HFF-Myc (cell line): ENCODE measurements at places on chromosomes 7 and 10.

DNA sequence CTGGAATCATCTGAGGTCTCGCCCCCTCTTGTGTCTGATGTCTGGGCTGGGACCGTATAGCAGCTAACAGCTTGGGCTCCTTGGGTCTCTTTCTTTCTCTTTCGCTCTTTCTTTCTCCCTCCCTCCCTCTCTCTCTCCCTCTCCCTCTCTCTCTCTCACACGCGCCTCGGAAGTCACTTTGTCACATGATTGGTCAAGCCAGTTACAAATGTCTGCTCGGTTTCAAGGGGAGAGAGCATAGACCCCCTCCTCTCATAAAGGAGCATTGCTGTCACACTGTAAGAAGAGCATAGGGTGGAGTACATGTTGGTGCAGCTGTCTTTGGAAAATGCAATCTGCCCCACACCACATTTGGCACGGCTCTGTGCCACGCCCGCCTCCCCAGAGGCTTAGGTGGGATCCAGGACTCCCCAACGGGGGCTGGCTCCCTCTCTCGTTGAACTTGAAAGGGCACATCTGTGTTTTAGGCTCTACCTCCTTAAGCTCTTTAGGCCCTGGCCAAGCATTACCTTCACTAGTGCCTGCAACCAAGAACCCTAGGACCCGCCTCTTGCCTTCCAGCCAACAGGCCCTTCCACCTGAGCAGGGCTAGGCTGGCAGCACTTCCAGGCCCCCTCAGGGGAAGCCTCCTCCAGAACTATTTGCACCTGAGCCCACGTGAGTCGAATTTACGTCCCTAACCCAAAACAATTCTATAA, 61.9 kb upstream of the CACUL1 start:
- DNase-seq = no peak

DNA sequence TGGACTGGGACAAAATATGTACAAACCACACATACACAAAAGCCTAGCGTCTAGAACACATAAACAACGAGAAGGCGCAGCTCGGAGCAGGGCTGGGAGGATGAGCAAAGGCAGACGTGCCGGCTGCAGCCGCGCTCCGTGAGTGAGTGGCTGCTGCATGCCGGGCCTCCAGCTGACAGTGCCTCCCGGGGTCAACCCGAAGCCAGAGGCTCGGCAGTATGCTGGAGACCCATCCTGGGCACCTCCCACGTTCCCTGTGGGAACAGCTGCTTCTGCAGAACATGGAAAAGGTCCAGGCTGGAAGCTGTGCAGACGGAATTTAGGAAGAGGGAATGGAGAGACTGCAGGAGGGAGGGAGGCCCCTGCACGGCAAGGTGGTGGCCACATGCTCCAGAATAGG, 3.6 kb upstream of the GPR146 start:
- DNase-seq = peak; percentile 63

- no peak for DNase-seq
Measured at GRCh38 chr7:50978633-50979215, 196.0 kb upstream of the GRB10 start.

- DNase-seq = peak; percentile 49
Measured at GRCh38 chr10:51422311-51423120, 276.9 kb downstream of the CSTF2T start.

GRCh38 chr7:116447966-116448839, 51.3 kb upstream of the CAV2 start:
- no peak for DNase-seq

DNA sequence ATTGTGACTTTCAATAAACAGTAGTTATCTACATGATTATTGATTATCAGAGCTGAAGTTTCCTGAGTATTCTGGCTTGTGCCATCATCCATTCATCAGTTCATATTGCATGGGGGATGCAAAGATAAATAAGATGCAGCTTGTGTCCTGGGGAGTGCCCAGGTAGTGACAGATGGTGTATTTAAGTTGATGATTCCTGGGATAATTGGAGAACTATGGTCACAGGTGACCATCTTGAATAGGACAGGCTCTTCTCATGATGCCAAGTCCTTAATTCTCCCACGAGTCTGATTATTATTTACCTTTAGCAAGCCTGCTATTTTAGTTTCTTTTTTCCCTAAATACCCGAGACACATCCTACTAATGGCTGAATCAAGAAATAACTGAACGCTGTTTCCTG, 64.9 kb downstream of the PLPP4 start:
- DNase-seq = no peak

- DNase-seq = no peak
Measured at GRCh38 chr10:31924833-31925232, 3.8 kb downstream of the ARHGAP12 start.

DNA sequence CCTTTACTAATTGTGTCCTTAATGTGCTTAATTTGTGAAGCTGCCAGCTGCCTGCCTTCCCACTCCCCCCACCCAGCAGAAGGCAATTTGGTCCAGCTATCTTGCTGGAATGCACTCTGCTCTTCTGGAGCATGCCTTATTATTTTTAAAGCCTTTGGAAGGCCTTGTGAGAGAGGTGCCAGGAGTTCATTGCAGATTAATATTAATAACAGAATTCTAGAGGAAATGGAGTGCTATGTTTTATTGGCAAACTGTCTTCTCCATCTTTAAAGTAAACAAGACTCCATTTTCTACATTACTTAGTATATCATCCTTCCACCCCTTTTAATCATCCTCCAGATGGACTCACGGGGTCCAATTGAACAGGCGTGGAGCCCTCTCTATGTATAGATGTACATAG, 50.8 kb upstream of the ZNF32 start:
- no peak for DNase-seq

DNA sequence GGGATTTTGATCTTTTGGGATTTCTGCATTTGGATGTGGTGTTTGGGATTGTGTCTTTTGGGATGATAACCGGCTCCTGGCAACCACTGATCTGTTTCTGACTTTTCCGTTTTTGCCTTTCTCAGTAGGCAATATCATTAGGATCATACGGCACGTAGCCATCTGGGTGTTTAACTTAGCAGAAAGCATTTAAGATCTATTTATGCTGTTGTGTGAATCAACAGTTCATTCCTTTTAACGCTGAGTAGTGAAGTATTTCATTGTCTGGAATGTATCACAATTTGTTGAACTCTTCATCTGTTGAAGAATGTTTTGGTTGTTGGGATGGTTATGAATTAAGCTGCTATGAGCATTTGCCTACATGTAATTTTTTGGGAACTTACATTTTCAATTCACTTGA, 459.6 kb downstream of the SDK1 start:
- DNase-seq = no peak

DNA sequence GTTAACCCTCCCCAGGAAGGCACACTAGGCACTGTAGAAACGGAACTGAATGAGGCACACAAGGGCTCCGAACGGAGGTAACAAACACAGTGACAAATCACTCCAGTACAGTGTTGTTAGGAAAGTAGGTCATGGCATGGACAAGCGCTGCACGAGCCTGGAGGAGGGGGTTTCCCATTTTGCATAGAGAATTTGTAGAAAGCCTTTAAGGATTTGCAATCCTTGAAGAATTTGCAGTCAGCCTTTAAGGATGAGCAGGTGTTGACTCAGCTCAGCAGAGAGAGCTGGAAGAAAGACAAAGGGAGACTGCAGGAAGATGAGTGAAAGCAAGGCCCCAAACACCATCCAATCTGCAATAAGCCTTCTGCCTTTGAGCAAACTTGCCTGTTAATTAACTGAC, 51.1 kb upstream of the PPP1R3C start:
- peak; percentile 27 for DNase-seq

DNA sequence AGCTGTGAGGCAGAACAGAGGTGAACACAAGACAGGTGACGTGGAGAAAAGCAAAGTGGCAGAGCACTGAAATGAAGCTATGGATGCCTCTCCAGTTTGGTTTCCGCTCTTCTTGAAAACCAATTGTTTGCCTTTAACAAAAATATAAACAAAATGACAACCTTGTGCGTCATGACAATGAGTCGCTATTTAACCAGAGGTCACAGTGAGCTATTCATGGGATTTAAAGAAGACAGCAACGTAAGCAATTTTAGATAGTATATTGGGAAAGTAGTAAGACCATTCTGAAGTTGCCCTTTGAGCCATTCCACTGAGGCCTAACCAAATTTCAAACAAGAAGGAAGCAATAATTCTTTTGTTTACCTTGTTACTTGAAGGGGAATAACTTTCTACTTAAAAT, 15.2 kb upstream of the LRRTM3 start:
- no peak for DNase-seq

DNA sequence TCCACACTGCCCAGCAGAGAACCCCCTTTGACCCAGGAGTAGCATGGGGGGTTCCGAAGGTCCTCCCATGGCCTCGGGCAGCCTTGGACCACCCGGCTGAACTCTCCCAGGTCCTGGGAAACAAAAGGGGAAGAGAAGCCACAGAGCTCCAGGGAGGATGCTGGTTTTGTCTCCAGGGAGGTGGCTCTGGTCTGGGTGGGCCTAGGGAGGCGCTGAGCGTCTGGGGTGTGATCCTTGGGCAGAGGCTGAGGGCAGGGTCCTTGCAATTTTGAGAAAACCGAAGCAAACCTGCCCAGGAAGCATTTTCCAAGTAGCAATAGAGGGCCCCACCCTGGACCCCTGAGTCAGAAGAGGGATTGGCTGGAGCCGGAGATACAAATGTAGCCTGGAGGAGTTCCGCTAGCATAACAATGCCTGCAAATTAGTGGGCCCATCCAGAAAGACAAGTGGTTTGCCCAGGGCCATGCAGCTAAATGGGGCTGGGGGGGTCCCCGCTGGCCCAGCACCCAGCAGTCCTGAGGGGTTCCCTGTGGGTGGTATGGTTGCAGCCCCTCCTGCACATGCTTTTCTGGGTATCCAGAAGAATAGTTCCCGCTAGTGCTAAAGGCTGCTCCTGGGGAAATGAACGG, 2.0 kb downstream of the UTF1 start:
- no peak for DNase-seq

DNA sequence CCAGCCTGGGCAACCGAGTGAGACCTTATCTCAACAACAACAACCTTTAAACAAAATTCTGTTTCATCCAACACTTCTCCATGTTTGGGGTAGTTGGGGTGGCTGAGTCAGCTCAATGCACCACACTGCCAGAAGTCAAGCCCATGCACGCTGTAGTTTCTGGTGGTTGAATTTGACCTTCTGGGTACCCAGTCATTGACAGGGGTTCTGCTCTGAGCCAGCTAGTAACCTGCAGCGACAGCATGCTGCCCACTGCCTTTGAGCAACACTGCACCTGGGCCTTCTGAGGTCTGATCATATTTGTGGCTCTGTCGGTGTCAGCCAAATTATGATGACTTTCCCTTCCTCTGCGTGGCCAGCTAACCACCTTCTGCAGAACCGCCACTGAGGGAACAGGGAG, 84.6 kb upstream of the ZNF438 start:
- no peak for DNase-seq

GRCh38 chr10:7318836-7319235, 92.0 kb downstream of the SFMBT2 start:
- no peak for DNase-seq

DNA sequence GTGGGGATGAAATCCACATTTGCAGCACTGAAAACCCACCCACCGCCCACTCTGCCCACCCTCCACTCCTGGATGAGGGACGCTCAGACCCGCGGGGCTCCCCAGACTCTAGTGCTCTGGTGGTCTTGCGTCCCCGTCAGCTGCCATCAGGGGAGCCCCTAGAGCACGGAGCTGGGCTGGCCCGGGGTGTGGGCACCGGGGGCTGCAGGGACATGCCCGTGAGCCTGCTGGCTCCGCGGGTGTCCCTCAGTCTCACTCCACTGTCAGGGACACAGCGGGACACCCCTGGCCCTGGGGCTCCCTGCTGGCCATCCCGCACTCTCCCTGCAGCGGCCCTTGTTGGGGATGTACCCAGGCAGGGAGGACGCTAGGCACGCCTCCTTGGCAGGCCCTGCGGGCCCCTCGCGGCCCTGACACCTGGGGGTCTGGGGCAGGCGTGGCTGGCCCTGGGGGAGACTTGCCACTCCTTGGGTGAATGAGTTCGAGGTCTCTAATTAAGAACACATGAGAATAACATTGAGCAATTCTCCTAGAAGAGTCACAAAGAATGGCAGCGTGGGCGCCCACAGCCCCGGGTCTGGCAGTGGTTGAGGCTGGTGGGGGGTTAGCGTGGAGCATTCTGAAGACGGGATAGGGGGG, 64.2 kb downstream of the CFAP46 start:
- DNase-seq = no peak

DNA sequence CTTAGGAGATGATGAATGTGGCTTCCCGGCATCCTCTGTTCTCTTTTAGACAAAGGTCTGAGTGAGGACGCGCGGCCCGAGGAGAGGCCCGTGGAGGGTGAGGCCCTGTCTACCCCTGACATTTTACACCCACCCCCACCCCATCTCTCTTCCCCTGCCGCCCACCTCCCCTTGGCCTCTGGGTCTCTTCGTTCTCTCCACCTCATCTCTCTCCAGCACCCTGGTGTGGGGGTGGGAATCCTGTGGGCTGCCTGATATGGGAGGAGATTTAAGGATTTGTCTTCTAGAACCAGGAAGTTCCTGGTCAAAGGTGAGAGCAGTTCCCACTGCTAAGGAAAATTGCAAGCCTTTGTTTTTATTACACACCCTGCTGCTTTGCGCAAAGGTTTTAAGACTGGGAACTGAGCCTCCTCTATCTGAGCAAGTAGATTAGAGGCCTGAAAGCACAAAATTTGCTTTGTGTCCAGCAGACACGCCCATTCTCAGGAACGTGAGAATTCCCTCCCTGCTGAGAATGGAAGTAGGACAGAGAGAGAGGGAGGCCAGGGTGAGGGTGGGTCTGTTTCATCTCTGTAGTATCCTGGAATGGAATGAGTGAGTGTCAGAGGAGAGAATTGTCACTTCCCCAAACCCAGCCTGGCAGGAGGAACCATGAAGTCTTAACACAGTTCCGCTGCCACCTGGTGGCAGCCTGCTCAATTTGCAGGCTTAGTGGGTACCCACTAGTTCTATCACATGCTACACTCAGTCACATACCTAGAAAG, 91.2 kb downstream of the GTF2IRD1 start:
- peak; percentile 16 for DNase-seq
